ENCODE measurements at places on chromosomes 2 and 18.

- no peak for DNase-seq
Observed at GRCh38 chr2:104914509-104914908, 60.6 kb downstream of the POU3F3 start.

GRCh38 chr18:21004726-21005125, 106.9 kb downstream of the ROCK1 start:
- no peak for DNase-seq

DNA sequence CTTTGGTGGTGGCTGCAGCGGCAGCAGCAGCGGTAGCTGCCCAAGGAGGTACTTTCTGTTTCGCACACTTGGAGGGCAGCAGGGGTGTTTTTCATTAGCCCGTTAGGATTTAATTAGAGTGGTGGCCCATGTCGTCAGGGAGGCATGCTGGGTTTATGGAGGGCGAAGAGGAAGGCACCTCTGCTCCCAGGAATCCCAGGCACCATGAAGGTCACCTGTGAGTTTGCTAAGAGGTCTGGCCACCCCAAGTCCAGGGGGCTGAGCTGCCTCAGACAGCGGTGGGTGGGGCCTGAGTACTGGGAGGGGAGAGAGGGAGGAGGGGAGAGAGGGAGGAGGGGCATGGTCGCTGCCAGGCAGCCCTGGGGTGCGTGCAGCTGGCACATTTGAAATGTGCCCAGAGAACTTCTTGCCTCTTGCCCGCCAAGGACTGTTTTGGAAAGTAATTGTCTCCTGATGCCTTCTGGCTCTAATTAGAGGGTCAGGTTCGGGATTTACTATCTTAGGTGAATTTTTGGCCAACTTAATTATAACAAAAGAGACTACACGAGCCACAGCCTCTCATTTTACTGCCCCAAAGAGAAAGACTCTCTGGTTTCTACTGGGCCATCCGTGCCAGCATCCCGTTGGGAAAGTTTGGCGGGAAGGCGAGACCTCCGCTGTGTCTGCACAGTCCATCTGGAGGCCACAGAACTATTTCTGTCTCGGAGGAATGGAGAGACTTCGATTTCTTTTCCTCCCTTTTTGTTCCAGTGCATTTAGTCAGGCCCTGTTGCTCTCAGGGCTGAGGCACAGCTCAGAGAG, 62.0 kb downstream of the GLI2 start:
- no peak for DNase-seq

DNA sequence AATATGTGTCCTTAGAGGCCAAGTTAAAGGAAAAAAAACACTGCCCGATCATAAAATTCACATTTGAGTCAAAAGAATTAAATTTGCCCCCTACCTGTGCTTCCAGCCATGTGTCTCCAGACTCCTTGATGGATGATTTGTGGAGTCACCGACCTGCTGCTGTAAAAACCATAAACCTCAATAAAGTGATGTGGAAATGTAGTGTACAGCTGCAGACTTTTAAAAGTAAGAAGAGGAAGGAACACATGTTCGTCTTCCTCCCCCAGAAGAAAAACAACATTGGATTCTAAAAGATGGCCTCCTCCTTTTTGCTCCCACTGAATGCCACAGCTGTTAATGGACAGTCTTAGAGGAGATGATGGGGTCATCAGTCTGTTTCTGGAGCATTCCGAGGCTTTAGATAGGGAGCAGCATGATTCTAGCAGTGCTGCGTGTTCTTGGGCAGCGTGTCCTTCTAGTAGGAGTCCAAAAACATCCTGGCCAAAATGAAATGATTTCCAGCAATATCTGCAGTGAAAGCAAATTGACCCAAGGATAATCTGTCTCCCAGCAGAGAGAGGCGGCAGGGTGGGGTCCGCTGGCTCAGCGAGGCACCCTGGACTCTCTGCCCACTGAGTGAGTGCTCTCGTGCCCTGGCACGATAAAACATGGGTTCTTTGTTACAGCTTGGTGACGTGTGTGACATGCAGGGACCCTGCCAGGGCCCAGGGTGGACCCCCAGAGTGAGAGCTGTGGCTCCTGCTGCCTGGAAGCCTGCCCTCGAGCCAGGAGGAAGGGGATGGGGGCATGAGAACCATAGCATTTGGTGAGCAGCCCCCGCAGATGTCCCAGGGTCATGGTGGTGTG, 196.1 kb downstream of the FAM210A start:
- DNase-seq = no peak

DNA sequence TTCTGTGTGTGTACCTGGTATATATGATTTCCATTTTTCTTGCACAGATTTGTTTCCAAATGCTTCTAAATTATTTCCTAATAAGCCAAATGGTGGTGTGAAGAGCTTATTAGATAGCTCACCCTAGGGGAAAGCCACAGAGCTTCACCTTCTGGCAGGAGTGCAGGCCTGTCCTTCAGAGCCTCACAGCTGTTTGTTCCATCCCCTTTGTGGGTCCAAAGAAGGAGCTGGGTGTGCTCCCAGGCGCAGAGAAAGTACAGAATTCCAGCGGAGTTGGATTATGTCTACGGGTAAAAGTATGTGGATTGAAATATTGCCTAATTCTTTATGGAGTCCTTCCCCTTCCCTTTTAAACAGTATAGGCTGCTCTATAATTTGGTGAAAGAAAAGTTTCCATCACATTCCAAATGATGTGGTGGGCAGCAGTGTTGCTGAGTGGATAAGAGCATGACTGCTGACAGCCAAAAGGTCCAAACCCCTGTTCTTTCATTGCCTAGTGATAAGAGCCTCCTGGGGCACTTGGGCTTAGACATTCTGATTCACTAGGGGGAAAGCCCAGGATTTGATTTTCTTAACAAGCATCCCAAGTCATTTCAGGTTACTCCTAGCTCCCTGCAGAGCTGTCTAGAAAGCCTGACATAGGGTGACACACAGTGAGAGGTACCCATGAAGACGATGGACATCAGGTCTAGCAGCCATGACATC, 86.6 kb downstream of the WDSUB1 start:
- DNase-seq = no peak

- DNase-seq = no peak
Observed at GRCh38 chr18:33184175-33184574, 256.3 kb downstream of the CCDC178 start.

- no peak for DNase-seq
Observed at GRCh38 chr2:48508461-48509124, 21.4 kb upstream of the STON1 start.

GRCh38 chr2:205699515-205700289, 17.4 kb downstream of the NRP2 start:
- no peak for DNase-seq

GRCh38 chr2:182226807-182227206, 200.0 kb downstream of the PDE1A start:
- no peak for DNase-seq

- no peak for DNase-seq
Observed at GRCh38 chr2:75483878-75484277, 76.9 kb downstream of the EVA1A start.

GRCh38 chr2:10188211-10188610, 65.7 kb downstream of the RRM2 start:
- DNase-seq = no peak

GRCh38 chr2:118134650-118135049, 46.4 kb downstream of the INSIG2 start:
- no peak for DNase-seq

DNA sequence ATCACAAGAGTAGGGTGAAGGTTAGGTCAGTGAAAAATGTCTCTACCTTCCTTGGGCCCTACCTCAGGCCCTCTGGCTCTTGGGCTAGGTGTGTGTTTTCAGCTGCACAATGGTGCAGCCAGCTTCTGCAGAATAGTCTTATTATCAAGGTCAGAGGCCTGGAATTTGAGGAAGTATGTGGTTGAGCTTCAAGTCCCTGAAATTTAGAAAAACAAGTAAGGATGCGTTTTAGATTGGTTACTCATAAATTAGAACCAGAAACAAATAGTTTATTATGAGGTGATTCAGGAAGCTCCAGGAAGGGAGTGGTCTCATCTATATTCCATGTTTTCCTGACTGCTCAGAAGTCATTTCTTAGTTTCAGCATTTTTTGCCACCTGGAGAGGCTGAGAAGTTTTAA, 204.2 kb upstream of the CELF4 start:
- DNase-seq = no peak

DNA sequence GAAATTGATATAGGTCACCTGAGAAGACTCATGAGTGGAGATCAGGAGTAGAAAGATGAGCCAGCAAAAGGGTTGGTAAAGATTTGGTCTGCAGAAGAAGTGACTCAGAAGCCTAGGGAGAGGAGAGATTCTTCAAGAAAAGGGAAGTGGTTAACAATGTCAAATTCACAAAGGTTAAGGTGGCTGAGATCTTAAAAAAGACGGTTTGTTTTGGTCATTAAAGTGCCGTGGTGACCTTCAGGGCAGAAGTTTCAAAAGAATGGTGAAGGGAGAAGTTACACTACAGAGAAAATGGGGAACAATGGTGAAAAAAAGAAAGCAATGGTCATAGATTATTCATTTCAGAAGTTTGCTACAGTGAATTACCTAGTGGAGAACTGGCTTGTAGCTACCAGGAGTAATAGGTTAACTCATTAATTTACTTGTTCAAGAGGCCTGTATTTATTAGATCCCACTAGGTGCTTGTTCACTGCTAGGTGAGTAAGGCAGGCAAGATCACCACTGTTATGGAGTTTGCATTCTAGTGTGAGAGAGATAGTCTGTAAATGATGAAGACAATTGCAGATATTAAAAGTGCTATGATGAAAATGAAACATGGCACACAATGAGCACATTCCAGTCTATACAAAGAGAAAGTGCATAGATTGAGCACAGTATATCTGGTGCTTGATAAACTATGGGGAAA, 43.0 kb downstream of the FBXO48 start:
- DNase-seq = no peak

DNA sequence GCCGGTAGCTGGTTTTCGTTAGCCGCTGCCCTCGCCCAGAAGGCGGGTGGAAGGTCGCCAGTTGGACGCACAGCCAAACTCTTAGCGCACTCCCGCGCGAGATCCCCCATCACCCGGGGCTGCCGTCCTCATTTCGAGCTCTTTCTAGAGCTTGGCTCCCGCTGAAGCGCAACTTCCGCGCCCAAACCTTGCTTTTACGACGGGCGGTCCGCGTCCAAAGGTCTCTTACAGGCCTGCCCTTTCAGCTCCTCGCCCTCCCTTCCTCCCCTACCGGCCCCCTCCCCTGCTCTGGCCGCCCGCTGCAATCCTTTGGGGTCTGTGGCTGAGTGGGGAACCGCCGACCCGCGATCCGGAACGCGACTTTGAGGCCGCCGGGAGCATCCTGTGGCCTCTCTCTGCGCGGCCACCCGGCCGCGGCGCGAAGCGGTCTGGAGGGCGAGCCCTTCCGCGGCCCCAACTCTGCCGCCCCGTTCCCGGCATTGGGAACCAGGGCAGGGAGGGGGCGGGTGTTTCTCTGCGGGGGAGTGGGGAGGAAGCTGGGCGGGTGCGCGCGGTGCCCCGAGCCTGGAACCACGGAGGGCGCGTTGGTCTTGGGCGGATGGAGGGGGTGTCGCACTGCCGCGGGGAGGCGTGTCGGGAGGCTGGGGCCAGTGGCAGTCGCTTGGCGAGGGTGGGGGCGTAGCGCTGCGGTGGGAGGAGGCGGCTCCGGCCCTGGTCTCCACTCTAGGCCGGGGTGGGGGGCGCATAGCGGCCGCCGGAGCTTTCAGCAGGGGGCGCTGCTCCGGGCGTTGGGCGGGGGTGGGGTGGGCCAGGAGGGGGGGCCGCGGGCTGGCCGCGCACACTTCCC, at the start of gene GDF7:
Gene GDF7 (plus strand): TSS at position 841 of the 847 bp plus-strand sequence. CDS start 96 bp downstream, outside the sequence.
- no peak for DNase-seq

GRCh38 chr2:237075749-237076599, 9.7 kb upstream of the COPS8 start:
- DNase-seq = no peak

Measured in Panc1 (cell line).